ENCODE measurements at places on chromosomes 11 and 22.

DNA sequence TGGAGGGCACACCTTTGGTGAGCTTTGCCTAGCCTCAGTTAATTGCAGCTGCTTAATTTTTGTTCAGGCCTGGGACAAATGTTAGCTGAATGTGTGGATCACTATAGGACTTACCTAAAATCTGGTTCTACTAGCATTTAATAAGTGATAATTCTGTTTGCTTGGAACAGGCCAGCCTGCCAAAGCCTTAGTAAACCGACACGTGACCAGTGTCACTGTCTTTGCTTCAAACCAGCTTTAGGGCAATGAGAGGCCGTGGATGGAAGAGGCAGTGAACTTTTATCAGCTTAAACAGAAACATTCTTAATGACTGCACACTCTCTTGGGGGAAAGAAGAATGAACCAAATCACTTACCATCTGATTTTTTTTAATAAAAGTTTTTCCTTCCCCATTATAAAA lies 10.8 kb downstream of the PARVA start:
- no peak for DNase-seq

DNA sequence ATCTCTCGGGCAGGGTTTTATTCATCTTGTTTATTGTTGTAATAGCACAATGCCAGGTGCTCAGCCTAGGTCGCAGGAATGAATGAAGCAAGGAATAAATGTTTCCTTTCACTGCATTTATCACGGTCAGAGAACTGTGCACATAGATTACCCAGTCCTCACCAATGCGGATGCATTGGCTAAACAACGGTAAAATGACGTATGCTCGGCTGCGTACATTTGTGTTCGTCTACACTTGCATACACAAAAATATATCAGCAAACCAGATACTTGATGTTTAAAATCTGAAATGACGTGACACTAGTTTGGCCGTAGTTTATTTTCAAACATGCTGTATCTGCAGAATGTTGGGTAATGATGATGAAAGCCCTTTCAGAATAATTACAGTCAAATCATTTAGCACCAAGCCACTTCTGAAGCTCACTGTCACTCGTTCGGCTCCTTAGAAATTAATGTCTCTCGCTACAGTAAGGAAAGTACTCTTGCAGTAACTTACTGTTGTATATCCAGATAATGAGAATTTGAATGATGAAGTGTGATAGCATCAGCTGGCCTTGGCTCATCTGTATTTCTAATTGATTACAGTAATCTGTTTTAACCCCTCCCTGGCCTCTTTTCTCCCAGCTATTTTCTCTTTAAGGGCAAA lies 268.9 kb downstream of the LRRC4C start:
- no peak for DNase-seq

GRCh38 chr11:57427727-57428082 lies 784 bp upstream of the SLC43A3 start:
- no peak for DNase-seq

DNA sequence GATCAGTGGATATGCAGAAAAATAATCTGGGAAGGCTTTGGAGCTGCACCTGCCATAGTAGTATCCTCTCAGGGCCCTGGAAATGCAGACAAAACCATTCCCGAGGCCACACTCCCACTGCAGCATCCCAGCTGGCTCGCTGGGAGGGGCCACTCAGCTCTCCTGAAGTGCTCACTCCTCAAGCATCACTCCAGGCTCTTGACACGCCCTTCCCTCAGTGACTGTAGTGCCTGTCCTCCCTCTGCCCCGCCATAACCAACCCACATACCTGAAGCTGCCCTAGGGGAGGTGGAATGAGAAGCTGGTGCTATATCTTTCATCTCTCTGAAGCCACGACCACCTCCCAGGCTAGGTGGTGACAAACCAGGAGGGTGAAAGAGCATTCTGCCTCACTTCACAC lies 4.8 kb downstream of the DSCAML1 start:
- DNase-seq = no peak

DNA sequence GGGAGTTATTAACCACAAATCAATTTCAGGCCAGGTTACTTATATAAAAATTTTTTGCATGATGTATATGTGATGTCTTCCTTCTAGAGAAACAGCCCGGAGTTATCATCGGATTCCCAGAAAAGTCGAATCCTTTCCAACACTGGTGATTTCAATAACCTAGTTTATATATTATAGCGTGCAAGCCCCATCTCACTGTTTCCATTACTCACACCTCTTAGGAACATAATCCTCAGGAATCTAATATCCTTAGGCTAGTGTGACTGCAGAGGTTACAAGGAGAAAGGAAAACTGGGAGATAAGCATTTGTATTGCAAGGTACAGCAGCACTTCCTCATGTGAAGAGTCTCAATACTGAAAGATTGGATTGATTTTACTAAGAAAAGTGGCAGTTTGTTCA lies 20.3 kb downstream of the ARHGAP20 start:
- DNase-seq = no peak

- no peak for DNase-seq
These were observed 34.5 kb upstream of the OLFML1 start for GRCh38 chr11:7450836-7451235.

GRCh38 chr22:40094485-40094884 lies 83.2 kb upstream of the TNRC6B start:
- DNase-seq = no peak

- peak; percentile 89 for DNase-seq
These were observed at the start of gene CARS1 for GRCh38 chr11:3057069-3057963. Gene CARS1, minus strand, starts transcription at chr11:3057423. Its CDS starts 56 bp downstream, at chr11:3057367.

DNA sequence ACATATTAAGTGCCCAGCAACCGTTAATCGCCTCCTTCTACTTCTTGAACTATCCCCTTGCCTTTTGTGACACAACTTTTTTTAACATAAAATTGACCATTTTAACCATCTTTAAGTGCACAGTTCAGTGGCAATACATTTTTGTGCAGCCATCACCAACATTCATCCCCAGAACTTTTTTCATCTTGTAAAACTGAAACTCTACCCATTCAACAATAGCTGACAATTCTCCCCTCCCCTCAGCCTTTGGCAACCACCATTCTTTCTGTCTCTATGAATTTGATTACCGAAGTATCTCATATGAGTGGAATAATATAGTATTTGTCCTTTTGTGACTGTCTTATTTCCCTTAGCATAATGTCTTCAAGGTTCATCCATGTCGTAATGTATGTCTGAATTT lies 66.0 kb downstream of the MICAL2 start:
- DNase-seq = no peak

DNA sequence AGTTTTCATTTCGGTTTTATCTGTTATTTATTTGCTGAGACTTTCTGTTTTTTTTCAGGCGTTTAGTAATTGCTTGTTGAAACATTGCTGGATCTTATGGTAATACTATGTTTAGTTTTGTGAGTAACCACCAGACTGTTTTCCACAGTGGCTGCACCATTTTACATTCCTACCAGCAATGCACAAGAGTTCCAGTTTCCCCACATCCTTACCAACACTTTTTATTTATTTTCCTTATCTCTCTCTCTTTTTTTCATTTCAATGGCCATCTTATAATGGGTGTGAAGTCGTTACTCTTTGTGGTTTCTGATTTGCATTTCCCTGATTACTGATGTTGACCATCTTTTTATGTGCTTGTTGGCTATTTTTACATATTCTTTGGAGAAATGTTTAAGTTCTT lies 23.7 kb downstream of the USP47 start:
- DNase-seq = no peak

DNA sequence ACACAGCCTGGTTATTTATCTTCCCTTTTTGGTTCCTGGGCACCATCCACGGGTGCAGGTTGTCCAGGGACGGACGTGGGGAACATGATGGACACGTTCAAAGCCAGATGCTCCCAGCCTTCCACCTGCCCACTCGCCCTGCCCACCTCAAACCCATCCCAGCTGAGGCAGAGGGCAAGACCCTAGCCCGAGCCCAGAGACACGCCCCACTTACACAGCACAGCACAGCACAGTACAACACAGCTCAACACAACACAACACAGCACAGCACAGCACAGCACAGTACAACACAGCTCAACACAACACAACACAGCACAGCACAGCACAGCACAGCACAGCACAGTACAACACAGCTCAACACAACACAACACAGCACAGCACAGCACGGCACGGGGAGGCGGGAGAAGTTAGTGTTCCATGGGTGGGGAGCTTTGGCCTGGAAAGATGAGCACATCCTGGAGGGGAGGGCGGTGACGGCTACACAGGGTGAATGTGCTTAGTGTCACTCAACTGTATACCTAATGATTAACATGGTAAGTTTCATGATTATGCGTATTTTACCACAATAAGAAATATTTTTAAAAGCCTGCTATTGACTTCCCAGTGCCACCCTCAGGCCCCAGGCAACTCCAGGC lies 1507.5 kb downstream of the BRD1 start:
- DNase-seq = no peak

GRCh38 chr22:50526108-50526833 lies 873 bp upstream of the SCO2 start:
- DNase-seq = peak; percentile 87

GRCh38 chr11:65476632-65477148 lies 22.2 kb upstream of the MALAT1 start:
- DNase-seq = no peak

- DNase-seq = no peak
These were observed 238.7 kb downstream of the FAM181B start for GRCh38 chr11:82494988-82495432.

GRCh38 chr11:41720761-41721160 lies 261.3 kb upstream of the LRRC4C start:
- no peak for DNase-seq

DNA sequence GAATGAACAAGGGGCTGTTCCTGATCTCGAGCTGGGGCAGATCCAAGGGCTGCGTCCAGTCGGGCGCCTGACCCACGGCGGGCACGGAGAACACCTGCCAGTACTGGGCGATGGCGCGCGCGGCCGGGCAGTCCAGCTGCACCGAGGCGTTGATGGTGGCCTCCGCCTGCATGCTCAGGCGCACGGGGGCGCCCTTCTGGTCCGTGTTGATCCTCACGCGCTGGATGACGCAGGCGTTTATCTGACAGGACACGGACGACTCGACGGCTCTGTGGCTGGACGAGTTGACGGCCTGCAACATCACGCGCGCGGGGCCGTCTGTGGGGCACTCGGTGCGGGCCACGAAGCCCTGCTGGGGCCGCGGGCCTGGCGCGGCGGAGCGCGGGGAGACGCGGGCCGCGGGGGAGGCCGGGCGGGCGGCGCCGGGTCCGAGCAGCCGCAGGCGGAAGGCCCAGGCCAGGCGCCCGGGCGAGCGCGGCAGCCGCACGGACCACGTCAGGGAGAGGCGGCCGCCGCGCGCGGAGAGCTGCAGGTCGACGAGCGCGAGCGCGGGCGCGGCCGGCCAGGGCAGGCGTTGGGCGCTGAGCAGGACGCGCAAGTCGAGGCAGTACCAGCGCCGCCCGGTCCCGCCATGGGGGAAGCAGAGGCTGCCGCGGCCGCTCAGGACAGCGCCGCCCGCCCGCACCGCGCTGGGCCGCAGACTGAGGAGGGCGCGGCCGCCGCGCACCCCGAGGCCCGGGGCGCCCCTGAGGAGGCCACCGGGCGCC lies 511 bp downstream of the PKDREJ start:
- no peak for DNase-seq

Measured in stimulated activated CD4-positive, alpha-beta T cell treated with anti-CD3 and anti-CD28 coated beads, Interleukin-12 subunit alpha, Interleukin-12 subunit beta, amount 100 ng/mL, for 48 hours (primary cell).